ENCODE measurements at places on chromosomes 5 and 9.

GRCh38 chr5:439636-440035, 3.3 kb upstream of the EXOC3 start:
- DNase-seq = no peak

DNA sequence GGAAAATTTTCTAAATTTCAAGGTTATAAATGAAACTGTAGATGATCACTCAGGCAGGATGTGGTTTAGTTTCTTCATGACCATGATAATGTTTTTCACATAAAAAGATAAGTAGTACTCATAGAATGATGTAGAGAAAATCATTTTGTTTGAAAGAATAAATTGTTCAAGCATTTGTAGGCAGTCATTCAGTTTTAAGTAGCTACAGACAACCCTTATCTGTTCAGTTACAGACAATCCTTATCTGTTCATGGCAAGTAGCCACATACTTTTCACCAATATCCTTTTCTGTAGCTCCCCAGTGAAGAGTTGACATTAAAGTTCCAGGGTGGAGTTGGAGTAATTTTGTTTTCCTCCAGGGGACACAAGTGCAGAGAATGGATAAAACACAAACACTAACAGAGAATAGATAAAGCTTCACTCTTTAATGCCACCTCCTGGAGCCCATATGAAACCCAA, 278.1 kb upstream of the TNC start:
- no peak for DNase-seq

DNA sequence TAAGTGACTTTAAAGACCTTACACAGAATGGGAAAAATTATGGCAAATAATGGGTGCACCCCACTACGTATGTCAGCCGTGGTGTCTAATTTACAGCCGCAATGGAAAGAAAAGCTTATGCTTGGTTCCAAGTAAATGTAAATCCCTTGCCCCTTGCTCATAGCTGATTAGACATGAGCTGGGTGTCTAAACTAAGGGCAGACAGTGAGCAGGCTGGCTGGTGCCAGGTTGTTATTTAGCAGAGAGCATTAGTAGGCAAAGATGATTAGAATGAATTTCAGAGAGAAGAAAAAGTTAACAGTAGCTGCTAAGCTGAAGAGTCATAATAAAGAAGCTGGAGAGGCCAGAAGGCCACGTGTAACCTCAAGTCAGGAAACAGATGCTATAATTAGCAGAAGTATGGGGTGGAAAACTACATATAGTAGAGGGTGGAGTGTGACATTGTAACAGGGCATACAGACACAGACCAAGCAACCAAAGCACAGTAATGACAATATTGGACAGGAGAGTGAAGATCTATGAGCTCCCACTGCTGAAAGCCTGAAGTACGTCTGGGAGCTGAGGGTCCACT, 257.7 kb downstream of the MCTP1 start:
- no peak for DNase-seq

GRCh38 chr9:4318741-4319140, 18.9 kb upstream of the GLIS3 start:
- DNase-seq = no peak

DNA sequence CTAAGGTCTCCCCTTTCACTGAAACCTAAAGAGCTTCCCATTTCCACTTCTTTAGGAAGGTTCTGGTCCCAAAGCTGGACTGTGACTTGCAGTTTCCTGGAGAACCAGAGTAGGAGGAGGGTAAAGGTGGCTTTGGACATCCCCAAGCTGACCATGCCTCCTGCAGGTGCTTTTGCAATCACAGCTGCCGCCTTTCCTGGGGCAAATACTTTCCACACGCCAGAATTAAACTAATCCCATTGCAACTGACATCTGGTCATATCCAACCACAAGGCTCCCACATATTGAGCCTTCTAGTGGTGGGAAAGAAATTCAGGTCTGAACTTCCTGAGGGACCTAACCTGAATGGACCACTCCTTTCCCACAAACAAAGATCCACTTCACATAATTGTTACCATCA, 92.7 kb downstream of the NRG2 start:
- DNase-seq = no peak

- no peak for DNase-seq
Measured at GRCh38 chr5:116640236-116640635, 65.6 kb upstream of the SEMA6A start.

DNA sequence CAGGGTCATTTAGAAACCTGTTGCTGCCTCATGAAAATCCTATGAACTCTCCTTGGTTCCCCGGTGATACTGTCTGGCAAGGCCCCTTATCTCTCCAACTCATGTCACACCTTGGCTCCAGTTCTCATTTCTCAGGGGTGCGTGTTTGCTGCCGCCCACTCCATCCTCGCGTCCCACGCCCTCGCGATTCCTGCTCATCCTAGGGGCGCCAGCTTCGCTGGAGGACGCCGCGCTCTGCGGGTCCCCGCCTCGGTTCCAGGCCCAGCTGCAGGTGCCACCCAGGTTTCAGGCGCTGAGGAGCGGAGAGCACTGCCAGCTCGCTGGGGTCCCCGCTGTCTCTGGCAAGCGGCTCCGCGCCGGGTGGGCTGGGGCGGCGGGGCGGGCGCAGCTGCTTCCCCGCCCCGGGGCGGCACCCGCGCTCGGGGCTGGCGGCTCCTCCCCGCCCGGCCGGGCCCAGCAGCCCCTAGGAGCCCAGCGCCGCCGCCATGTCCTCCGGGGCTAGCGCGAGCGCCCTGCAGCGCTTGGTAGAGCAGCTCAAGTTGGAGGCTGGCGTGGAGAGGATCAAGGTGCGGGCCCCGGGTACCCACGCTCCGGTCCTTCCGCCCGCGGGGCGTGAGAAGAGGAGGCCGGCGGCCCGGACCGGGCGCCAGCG, at the start of gene GNG10:
GNG10 (plus strand) TSS at position 456 of the 652 bp plus-strand sequence; CDS start at position 486, 30 bp downstream.
- peak; percentile 31 for DNase-seq

DNA sequence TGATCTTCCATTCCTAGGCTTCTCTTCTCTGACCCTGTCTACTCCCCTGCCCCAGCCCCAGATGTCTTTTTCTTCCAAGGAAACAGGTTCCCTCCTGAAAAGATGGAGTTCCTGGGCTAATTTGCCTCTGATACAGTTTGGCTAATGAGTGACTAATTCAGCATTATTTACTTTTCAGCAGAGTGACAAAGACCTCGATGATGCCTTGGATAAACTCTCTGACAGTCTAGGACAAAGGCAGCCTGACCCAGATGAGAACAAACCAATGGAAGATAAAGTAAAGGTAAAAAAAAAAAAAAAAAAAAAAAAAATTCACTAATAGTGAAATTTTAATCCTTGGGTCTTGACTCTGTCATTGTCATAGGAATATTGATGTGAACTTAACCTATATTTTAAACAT, 42.7 kb downstream of the ERAP1 start:
- no peak for DNase-seq

- no peak for DNase-seq
Measured at GRCh38 chr9:89526667-89527066, 28.8 kb upstream of the SEMA4D start.

DNA sequence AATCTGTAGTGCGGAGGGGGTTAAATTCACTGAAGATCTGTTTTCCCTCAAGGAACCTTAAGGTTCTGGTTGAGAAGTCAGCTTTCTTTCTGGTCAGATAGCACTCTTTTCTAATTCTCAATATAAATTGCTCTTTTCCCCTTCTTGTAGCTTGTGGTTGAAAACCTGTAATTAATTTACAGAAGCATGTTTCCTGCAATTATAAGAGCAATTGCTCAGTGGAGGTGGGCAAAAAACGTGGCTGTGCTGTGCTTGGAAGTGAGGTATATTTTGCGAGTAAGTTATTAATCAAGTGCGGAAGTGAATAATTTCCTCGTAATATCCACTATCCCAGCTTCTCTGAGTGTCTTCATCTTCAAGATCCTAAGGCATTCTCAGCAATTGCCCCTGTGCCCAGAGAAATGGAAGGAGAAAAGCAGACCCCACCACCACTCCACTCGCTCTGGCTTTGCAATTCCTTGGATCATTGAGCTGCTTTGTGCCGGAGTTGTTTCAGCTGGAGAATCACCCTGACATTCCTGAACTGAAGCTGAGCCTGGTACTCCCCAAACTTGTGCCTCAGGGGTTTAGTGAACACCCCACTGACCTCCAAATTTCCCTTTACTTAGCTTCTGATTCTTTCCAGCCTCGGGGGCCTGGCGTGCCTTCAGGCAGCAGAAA, 140.6 kb downstream of the LRRC70 start:
- DNase-seq = no peak

DNA sequence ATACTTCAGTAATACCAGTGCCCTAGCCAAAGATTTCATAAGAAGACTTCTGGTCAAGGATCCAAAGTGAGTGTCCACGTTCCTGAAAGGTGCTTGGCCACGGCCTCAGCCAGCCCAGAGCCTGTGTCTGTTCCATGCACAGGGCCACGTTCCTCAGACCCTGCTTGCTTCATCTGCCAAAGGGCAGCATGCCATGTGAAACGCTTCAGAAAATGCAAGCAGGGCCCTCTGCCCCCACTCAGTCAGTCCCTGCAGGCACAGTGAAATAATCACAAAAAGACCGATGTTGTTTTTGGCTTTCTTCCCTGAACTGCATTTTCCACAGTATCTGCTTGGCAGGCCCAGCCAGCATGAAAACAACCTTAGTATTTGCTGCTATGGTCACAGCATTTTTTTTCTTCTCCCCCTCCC, 85.5 kb upstream of the CTSL start:
- DNase-seq = no peak

- DNase-seq = no peak
Measured at GRCh38 chr5:74156728-74157383, 483.7 kb downstream of the ENC1 start.

- no peak for DNase-seq
Measured at GRCh38 chr5:72252574-72253155, 67.4 kb downstream of the MRPS27 start.

DNA sequence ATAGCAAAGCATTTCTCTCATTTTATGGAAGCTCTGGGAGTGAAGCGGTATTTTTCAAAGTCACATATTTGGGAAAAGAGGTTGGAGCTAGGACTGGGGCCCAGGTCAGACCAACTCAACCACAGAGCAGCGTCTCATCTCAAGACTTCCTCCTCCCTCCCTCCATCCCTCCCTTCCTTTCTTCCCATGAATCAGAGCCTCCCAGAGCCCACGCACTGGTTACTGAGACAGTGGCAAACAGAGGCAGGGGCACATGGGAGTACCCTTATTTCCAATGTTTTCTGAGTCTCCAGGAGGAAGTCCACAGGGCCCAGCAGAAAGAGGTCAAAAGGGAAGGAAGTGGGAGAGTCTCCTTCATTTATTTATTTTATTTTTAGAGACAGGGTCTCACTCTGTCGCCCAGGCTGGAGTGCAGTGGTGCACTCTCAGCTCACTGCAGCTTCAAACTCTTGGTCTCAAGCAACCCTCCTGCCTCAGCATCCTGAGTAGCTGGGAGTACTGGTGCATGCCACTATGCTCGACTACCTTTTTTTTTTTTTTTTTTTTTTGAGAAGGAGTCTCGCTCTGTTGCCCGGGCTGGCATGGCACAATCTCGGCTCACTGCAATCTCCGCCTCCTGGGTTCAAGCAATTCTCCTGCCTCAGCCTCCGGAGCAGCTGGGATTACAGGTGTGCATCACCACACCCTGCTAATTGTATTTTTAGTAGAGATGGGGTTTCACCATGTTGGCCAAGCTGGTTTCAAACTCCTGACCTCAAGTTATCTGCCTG, 52.5 kb upstream of the CDKN2AIPNL start:
- no peak for DNase-seq

DNA sequence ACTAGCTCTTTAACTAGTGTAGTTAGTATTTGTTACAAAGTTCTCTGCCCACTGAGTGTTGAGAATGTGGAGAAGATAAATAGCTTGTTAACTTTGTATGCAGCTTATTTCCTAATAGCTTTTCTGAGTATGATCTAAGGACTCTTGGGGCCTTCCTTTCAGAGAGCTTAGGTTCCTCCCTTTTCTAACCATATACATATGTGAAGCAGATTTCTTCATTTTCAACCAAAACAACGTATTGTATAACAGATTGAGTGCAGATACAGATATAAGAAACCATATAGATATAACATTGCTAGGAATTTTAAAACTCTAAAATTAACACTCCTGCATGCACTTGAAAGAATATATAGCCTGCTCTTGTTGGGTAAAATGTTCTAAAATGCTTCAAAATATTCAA, 70.4 kb downstream of the SCAMP1 start:
- no peak for DNase-seq

DNA sequence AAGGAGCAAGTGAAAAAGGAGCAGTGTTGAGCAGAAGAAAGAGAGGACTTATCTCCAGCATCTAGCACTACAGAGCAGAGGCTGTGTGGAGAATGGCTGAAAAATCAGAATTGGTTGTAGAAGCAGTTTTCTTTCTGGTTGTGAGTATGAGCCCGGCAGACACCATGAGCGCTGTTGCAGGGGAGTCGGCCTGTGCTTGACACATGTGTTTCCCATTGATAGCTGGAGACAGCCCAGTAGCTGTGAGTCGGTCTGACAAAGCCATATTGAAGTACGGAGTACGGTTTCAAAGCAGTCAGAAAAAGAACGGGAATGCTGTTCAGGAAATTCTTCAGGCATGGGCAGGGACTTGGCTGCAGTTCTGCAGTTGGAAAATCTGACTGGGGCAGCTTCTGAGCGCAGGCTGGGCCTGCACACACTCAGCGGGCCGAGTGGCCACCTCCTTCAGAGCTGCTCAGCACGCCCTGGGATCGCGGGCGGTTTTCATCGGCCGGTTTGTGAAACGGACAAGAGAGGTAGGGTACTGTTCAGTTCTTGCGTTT, at the start of gene SGCD:
SGCD (plus strand) TSS at position 447 of the 542 bp plus-strand sequence.
- no peak for DNase-seq
